Neuronal stem cell (in vitro differentiated cells): ENCODE measurements at places on chromosomes 7 and 10.

DNA sequence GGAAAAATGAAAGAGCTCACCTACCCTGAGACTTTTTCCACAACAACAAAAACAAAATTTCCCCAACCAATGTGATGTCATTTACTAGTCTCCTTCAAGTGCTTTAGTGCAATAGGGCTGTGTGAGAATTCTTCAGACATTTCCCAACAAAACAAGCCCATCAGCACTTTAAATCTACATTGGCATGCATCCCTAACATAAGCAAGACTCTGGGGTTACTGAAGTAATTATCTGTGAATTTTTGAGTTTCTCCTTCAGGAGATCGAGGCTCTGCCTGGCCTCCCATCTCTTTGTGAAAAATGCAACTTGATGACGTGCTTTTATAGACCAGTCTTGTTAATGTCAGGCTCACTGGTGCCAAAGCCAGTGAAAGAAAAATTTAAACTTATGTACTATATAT lies 255.6 kb downstream of the GFRA1 start:
- DNase-seq, result no peak

DNA sequence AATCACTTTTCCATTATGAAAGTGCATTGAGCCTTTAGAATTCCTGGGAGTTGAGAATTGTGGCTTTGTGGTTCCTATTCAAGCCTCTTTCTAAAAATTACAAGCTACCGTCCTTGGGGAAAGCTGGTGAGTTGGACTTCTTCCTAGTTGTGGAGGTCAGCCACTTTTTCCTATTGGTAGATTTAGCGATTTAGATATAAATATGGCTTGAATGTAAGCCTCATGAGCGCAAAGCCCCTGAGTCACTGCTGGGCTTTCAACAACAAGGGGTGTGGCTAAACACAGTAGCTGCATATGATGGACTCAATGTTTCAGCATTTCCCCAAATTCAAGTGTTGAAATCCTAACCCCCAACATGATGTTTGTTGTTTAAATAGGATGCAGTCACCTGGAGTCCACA lies 150.0 kb upstream of the IGFBP3 start:
- DNase-seq, result no peak

DNA sequence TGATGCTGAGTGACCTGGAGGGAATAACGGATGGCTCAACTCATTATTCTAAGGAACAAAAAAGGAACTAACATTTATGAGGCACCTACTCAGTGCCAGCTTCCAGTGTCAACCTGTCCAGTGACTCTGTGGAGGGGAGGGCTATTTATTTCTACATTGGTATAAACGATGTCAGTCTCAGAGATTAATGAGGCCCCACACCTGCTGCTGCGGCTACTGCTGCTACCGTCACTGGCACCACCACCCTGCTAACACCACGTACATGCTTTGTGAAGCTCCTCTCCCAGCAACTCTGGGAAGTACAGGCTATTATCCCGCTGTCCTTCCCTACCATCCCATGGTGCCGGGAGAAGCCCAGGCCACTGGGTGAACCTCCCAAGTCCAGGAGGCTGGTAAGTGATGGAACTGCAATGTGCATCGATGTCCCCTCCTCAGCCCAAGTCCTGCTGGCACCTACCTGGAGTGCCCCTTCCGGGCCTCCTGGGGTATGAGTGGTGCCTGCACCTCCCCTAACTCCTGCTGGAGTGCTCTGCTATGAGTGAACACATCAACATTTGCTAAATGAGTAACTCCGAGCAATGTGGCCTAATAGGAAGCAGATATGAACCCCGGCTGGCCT lies 101.5 kb downstream of the ARHGAP22 start:
- no peak for DNase-seq

- DNase-seq, result no peak
Observed at GRCh38 chr10:86900955-86901354, 56.5 kb downstream of the MMRN2 start.

DNA sequence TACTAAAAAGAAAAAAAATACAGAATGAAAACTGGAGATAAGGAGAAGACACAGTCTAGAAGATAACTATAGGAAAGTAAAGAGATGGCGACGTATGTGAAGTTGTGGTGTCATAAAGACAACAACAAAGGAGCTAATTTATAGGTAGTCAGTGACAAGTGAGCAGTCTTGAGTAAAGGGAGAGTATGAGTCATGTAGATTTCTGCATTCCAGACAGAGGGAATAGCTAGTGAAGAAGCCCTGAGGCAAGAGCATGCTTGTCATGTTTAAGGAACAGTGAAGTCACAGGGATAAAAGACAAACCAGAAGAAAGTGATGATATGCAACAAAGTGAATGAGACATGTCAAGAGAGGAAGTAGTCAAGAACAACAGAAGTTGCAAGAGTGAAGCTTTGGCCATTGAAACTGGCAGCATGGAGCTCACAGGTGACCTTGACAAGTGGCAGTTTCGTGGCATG lies 2.3 kb upstream of the MIOS start:
- DNase-seq, result no peak

GRCh38 chr10:85293483-85293882 lies 965.1 kb downstream of the CCSER2 start:
- no peak for DNase-seq

- no peak for DNase-seq
Observed at GRCh38 chr7:105136221-105136620, 122.2 kb downstream of the KMT2E start.

GRCh38 chr10:79066411-79067240 lies 2.1 kb upstream of the ZMIZ1 start:
- DNase-seq, result no peak

DNA sequence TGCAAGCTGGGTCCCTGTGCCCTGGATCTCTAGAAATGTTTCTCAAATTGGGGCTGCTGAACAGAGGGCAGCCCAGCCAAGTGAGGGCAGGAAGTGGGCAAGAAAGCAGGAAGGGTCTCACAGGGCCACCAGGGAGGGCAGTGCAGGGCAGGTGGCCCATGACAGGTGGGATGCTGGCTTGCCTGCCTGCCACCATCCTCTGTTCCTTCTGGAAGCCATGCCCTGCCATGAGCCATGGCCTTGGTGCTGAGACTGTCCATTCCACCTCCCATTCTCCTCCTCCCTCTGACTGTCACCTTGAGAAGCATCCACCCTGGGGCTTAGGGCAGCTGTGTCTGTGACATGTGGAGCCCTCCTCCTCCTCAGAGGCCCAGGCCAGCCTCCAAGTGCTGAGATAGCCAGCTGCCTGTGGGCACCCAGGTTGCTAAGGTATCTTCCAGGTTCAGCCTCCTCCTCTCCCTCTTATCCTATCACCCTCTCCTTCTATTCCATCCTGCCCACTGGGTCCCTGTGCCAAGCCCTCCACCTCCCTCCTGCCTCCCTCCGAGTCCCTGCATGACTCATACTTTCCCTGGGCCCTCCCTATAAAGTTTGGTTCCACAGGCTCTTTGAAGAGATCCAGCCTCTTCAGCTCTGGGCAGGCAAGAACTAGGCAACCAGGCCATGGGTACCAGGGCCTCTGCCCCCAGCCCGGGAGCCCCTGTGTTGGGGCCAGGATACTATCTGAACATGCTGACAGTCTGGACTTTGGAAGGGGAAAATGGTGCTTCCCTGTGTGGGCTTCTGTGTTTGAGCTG lies 1.3 kb downstream of the VSIR start:
- DNase-seq, result no peak

DNA sequence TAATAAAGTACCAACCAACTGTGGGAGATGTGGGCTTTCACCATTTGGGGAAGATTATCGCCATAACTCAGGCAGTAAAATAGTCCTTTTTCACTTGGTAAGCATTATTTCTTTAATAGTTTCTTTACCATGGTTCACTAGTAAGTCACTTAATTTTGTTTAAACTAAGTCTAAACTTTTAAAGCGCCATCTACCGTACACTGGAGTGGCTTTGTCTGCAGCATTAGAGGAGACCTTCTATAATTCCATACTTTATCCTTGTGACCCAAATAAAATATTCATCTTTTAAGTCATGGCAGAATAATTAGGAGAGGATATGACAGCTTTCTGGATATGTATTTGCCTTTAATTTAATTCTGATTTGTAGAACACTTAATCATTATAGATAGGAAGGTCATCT lies 468.0 kb downstream of the MAGI2 start:
- DNase-seq, result no peak

DNA sequence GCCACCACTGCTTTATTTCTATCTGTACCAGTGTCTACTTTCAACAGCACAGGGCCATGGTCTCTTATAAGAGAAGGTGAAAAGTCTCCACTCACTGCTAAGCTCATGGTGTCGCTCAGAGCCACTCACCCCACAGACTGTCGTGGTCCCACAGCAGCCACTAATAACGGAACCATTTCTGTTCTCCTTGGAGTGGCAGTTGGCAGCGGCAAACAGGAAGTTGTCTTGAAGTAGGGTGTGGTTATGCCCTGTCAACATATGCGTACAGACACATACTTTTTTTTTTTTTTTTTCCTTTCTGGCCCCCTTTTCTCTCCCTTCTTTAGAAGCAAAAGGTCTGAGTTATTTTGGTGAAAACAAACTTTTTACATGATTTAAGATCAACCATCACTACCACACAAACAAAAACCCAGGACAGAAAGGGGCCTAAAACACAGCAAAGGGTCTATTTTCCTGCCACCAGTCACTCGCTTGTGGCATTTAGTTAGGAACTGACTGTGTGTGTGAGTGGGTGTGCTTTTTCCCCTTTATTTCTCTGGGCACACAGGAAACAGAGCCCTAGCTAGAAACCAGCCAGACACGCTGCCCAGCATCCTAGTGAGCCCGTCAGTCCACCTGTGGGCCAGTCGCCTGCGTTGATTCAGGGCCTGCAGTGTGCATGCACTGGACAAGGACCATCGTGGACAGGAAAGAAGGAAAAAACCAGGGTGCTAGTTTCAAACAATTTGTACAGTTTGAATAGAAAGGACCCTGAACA lies 96.7 kb upstream of the EFCAB10 start:
- no peak for DNase-seq

GRCh38 chr7:132751244-132751647 lies 175.0 kb upstream of the PLXNA4 start:
- peak; percentile 24 for DNase-seq

GRCh38 chr7:159137906-159138305 lies 6.8 kb downstream of the VIPR2 start:
- no peak for DNase-seq

DNA sequence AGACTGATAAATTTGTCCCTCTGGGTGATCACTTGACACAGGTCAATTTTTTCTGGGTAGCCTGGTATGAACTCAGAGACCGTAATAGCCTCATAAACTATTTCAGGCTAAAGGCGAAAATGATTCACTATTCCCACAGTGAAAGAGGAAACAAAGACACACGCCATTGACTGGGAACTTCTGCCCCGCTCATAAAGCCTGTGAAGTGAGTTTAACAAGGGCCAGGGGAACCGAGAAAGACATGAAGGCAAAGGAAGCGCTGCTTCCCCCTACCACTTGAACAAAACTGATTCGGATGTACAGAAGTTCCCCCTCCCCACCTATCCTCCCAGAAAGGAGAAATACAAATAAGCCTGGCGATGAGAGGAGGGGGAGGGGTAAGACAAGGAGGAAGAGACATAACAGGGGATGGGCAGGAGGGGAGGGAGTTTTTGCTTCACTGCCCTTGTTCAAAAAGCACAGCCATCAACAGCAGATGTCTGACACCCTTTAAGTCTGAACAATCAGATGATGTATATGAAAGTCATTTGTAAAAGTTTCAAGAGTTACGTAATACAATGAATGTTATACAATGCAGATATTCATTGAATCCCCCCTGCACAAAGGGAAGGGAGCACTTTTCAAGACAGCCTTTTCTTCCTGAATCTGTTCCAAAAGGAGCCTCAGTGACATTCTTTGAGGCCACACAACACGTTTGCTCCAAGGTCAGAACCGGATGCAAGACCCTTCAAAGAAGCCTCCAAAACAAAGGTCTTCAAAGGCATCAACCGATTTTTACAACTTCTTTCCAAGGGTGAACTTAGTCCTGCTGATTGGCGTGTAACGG lies 734 bp downstream of the ABCB4 start:
- no peak for DNase-seq

- DNase-seq, result no peak
Observed at GRCh38 chr7:129271500-129272355, 46.9 kb downstream of the AHCYL2 start.

- no peak for DNase-seq
Observed at GRCh38 chr7:31948029-31948428, 122.2 kb downstream of the PDE1C start.

DNA sequence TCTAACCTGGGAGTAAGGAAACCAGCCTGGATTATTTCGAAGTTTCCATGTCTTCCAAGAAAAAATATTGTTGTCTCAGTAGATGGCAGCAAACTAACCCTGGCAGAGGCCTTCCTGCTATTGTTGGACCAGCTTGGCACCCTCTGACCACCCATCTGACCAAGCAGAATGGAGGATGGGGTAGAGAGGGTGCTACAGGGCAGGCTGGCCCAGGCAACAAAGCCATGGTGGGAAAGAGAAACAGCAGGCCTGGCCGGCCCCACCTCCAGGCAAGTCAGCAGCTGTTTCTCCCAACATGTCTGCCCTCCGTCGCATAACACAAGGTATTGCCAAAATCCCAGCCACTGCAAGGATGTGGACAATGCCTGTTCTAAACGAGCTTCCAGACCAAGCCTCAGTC lies 95.0 kb downstream of the FAM53B start:
- no peak for DNase-seq
